ENCODE measurements at places on chromosomes 2 and 18. TPM values are rescaled to one million over a fixed set of nuclear protein-coding genes. Genes with fewer than 3 reads are reported as not detected.

GREB1L gene
- not detected for total RNA-seq

ANKRD30BL gene
- total RNA-seq = not detected

DNAJC5G gene
- total RNA-seq = not detected

GRCh38 chr2:42854207-42854818 is 61.9 kb upstream of the HAAO start:
- DNase-seq = no peak
- no peaks in the 10 kb centered on the region for H3K36me3 ChIP-seq

DNA sequence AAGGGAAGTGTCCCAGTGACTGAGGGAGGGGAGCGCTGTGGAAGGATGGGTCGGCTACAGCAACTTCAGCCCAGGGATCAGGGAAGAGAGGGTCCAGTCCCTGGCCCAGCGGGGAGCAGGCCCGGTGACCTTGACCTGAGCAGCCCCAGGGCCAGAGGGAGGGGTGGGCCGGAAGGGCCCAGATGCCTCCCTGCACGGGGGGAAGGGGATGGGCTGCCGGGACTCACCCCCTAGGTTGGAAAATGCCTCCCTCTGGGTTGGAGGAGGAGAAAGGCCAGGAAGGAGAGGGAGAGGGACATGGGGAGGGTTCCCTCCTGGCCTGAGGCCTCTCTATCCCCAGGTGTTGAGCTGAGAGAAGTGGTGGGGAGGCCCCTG is 19.8 kb downstream of the GPC1 start:
- H3K36me3 ChIP-seq = no peaks in the 10 kb centered on the region
- peaks cover 11% of the 10 kb centered on the region for H3K27me3 ChIP-seq
- H3K27ac ChIP-seq = no peak overlapping the region

DNA sequence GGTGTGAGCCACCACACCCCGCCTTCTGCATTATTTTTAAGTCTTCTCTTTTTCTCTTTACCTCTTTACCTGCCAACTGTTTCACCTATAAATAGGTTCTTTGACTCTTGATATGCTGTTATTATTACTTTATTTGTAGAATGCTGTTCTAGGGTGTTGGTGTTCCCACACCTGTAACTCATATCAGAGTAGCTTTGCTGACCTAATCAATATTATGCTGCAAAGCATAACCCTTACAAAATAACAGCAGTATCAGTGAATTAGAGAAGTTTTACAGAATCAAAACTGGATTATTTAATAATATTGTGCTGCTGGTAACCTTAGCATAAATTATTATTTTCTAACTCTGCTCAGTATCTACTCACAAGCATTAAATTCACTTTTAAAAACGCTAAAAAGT is 161.5 kb downstream of the FIGN start:
- no peaks in the 10 kb centered on the region for H3K4me1 ChIP-seq
- no peak overlapping the region for H3K4me3 ChIP-seq
- no peaks in the 10 kb centered on the region for H3K27me3 ChIP-seq
- H3K27ac ChIP-seq = no peak overlapping the region

- H3K36me3 ChIP-seq = no peaks in the 10 kb centered on the region
- H3K4me1 ChIP-seq = no peaks in the 10 kb centered on the region
- H3K4me3 ChIP-seq = no peak overlapping the region
Measured at GRCh38 chr18:62457877-62458276, 64.9 kb upstream of the ZCCHC2 start.

- no peak overlapping the region for H3K4me3 ChIP-seq
- peaks cover 2% of the 10 kb centered on the region for H3K27me3 ChIP-seq
- no peaks in the 10 kb centered on the region for H3K36me3 ChIP-seq
- H3K4me1 ChIP-seq = no peaks in the 10 kb centered on the region
- H3K27ac ChIP-seq = no peak overlapping the region
Measured at GRCh38 chr18:37476182-37476581, 89.4 kb downstream of the CELF4 start.

DNA sequence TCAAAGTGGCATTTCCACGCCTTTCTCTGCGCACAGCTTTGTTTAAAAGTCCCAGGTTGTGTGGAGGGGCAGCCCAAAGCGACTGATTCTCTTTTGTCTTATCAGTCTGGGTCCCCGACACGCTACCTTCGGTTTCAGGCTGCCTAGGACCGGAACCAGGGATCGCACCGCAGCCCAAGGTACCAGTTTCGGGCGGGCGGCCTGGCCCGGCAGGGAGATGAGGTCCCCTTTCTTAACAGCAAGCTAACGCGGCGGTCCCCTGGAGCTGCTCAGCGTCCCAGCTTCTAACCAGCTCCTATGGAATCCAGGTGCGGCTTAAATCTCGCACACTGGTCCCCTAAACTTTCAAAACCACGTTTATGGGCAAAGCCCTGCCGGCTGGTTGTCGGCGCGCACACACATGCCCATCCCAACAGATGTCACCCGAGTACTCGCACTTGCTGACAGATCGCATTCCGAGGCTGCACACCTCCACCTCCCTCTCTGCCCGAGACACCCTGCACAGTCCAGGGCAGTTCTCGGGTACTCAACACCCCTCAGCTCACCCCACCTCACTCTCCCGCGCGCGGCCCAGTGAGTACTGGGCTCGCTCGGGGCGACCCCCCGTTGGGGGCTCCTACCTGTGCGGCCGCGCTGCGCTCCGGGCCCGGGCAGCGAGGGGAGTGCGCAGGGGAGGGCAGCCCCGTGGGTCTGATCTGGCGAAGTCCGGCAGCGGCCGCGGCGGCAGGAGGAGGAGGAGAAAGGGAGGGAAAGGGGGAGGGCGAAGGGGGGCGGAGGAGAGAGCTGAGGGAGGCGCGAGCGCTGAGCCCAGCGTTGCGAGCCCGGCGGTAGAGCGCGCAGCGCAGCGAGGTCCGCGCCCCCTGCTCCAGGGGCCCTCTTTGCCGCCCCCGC is at the start of gene EFEMP1:
Gene EFEMP1, minus strand, starts transcription at position 692 of the 891 bp plus-strand sequence. CDS start 1,342 bp downstream, outside the sequence.
- no peak within 1 kb of the TSS for H3K4me3 ChIP-seq
- peaks cover 13% of the 10 kb centered on the region for H3K27me3 ChIP-seq
- no peaks in the 10 kb centered on the region for H3K4me1 ChIP-seq
- H3K27ac ChIP-seq = no peak within 1 kb of the TSS
- DNase-seq = no peak

DNA sequence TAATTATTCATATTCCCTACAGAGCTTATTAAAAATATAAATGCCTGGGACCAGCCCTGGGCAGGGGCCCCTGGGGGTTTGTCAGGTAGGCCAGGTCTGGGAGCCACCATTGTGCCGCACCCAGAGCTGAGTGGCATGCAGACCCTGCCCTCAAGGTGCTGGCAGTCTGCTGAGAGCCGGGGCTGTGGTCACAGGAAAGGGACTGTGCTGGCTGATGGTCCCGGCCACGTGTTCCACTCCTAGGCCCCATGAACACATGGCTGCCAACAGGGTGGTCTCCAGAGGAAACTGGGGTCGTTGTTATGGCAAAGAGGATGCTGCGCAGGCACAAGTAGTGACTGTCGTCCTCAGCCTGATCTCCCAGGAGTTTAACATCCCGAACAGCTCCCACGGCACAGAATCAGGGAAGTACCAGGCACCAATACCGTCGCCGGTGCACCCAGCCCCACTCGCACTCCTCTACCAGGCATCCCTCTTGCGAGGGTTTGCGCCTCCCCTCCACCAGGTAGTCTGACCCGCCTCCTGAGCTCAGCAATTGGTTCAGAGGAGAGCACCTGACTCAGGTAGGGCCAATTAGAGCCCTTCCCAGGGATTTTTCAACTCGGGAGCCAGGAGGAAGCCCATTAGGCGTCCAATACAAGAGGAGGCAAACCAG is 39.2 kb upstream of the BIN1 start:
- H3K27ac ChIP-seq = no peak overlapping the region
- H3K36me3 ChIP-seq = no peaks in the 10 kb centered on the region
- no peak for DNase-seq
- H3K4me1 ChIP-seq = no peaks in the 10 kb centered on the region
- H3K27me3 ChIP-seq = no peaks in the 10 kb centered on the region
- no peak overlapping the region for H3K4me3 ChIP-seq

DNA sequence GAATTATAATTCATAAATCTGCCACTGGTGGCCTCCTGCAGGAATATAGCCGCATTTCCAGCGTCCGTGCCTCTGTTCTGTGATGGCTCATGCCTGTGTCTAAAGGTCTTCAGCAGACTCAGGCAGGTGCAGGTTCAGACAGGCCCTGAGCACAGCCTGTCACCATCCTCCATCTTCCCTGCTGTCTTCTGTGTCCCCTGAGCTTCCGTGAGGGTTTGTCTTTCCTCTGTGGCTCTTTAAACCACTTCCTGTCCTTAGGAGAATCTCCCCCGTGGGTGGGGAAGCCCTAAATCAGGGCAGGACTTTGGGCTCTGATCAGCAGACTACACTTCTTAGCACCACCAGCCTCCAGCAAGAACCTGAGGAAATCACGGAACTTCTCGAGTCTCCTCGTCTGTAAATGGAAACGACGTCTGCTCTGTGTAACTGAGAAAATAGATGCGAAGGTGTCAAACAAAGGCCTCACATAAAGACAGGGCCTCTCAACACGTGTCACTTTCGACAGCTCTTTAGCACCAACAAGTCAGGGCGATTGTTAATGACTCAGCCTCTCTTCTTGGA is 24.1 kb upstream of the NFATC1 start:
- H3K4me3 ChIP-seq = no peak overlapping the region
- no peak for DNase-seq
- H3K36me3 ChIP-seq = no peaks in the 10 kb centered on the region
- no peaks in the 10 kb centered on the region for H3K27me3 ChIP-seq

DNA sequence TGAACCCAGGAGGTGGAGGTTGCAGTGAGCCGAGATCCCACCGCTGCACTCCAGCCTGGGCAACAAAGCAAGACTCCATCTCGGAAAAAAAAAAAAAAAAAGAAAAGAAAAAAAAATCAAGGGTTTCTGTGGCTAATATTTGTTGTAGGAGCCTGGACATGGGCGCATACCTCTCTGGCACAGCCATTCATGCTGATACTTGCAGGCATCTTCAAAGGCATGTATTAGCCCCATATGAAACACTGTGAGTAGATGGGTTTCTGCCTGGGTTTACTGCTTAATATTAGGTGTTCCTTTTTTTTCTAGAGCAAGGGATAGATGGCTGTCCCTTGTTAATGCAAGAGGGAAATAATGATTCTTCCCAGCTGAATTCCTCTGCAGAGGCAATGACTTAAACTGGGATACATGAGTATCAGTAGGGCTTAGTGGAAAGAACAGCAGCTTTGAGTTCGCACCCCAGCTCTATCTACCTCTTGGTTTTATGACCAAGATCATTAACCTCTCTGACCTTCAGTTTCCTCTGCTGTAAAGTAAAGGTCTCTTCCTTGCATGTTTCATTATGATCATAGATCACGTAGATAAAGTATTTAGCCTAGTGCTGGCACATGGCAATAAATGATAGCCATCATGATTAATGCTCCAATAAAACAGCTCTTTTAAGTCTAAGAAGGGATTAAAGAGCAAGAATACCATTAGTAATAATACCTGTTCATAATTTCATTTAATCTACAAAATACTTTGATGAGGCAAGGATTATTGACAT is 4.5 kb upstream of the ATL2 start:
- DNase-seq = no peak
- H3K4me3 ChIP-seq = no peak overlapping the region
- H3K27me3 ChIP-seq = no peaks in the 10 kb centered on the region
- H3K36me3 ChIP-seq = no peaks in the 10 kb centered on the region
- no peaks in the 10 kb centered on the region for H3K4me1 ChIP-seq
- no peak overlapping the region for H3K27ac ChIP-seq
